Brain microvascular endothelial cell (primary cell): ENCODE measurements at places on chromosomes 11 and 22.

- DNase-seq: no peak
Observed at GRCh38 chr11:16814410-16815046, 76.1 kb downstream of the C11orf58 start.

DNA sequence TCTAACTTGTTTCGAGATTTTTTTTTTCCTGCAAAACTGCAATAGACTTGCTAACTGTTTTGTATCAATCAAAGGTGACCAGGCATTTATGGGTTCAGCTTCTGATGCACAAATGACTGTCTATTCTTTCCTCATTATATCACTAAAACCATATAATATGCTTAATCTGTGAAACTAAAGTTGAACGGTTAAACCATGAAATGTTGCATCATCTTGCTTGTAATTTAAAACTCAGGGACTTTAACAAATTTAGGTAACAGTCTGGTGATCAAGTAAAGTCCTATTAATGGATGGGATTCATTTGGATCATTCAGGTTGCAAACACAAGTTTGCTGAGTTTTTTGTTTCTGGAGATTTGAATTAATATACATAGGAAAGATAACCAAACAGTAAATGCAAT is 232.0 kb upstream of the LUZP2 start:
- no peak for DNase-seq

DNA sequence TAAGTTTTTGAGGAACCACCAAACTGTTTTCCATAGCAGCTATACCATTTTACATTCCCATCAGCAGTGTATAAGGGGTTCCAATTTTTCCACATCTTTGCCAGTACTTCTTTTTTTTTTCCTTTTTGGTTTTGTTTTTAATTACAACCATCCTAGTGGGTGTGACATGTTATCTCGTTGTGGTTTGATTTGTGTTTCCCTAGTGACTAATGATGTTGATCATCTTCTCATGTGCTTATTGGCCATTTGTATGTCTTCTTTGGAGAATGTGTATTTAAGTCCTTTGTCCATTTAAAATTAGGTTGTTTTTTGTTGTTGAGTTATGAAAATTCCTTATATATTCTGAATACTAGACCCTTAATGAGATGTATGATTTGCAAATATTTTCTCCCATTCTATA is 59.3 kb downstream of the STIM1 start:
- no peak for DNase-seq

DNA sequence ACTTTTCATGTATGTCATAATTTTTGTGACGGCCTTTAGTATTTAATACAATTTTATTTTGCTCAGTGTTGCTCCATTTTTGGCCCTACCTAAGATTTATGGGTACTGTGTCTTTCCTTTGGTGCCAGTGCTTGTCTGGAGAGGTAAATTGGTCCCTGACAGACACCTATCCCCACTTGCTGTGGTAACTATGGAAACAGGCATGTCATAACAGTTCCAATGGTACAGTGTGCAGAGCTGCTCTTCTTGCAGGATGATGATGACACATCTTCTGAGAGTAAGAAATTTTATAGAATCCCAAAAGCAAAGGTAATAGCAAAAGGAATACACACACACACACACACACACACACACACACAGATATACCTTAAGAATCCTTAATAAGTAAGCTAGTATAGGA is 118.5 kb downstream of the ELP4 start:
- no peak for DNase-seq

- DNase-seq: no peak
Observed at GRCh38 chr22:39907047-39907446, 6.2 kb downstream of the GRAP2 start.

DNA sequence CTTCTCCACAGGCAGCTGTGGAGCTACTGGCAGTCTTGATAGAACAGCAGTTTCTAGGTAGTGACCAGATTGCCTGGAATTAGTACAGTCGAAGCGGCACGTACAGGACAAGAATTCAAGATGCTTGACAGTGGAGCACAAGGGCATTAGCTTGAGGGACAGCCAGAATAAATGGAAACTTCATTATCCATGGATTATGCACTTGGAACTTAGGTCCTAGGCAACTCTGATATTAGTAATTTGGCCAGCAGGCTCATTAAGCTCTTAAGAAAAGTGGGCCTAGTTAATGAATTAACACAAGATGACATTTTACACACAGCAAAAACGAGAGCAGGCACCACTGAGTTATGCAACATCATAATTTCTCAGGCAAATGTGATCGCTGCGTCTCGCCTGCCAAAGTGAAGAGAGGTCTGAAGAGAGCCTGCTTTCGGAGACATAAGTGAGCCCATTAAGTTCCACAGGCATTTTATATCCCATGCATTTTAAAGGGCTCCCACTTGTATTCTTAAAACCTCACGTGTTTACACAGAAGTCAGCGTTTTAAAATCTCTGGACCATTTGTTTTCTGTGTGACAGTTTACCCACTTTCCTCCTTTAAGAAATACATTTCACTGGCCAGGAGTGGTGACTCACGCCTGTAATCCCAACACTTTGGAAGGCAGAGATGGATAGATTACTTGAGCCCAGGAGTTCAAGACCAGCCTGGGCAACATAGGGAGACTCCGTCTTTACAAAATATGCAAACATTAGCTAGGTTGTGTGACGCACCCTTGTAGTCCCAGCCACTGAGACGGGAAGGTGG is 66.2 kb downstream of the COMMD9 start:
- no peak for DNase-seq

DNA sequence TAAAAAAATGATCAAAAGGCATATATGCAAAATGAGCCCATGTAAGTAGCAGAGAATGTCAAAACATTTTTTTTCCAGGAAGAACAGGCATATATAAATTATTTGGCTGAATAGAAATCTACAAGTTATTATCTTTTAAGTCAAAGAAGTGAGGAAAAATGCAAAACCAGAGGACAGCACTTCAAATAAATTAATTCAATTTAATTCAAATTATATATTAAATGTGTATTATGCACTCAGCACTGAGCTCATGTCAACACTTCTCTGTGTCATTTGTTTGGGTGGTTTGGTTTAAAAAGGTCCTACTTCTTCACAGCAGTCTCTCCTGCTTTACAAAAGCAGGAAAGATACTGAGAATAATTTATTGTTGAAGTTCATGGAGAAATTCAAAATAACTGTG is 41.9 kb upstream of the PDGFD start:
- no peak for DNase-seq

- no peak for DNase-seq
Observed at GRCh38 chr22:49017482-49018329, 810.0 kb downstream of the BRD1 start.

DNA sequence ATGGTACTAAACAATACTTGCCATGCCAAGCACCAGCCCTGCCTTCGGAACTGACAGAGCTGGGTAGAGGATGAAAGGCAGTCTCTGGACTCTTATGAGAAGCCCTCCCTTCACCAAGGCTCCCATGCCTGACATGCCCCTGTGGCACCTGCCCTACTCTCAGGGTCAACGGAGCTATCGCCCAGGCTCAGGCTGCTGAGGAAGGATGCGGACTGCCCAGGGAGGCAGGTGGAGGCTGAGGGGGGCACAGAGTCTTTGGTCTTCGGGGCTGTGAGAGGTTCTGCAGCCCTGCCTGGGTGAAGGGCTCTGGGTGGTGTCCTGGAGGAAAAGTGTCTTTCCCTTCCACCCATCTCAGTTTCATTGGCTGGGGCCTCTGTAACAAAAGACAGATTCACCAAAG is 290.8 kb upstream of the B3GAT1 start:
- DNase-seq: no peak

- no peak for DNase-seq
Observed at GRCh38 chr11:1126491-1126926, 31.2 kb upstream of the MUC5AC start.

DNA sequence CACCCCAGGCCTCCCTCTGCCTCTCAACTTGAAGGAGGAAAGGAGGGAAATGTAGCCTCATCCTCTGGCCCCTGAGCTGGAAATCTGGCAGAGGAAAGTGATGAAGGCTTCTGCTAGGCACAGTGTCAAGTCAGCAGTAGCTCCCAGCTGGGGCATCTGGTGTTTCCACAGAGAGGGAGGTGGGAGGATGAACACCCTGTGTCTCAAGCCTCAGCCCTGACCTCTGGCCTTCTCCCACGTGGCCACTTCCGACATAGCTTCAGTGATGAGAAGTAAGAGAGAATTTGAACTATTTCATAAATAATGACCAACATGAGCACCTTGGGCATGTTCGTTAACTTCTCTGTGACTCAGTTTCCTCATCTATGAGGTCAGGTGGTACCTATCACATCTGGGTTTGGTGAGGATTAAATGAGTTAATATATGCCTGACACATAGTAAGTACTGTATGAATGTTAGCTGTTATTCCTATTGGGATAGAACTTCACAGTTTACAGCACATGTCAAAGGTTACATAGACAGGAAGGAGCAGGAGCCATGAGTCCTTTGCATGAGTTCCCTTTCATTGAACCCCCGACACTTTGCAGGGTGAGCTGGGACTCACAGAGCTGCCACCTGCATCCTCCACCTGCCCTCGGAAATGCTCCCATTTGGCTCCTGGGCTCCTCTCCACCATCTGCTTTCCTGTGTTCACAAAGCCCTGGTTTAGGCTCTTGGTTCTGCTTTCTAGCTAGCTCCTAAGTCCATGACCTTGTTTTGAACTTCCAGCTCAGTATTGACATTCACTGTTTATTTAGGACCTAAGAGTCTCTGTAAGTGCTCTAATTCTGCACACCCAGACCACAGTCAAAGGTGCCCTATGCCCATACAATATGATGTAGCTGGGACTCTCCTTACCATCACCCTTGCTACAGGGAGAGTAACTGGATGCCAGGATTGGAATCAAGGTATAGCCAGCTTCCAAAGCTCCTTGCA is 61.7 kb downstream of the CSNK2A3 start:
- no peak for DNase-seq

DNA sequence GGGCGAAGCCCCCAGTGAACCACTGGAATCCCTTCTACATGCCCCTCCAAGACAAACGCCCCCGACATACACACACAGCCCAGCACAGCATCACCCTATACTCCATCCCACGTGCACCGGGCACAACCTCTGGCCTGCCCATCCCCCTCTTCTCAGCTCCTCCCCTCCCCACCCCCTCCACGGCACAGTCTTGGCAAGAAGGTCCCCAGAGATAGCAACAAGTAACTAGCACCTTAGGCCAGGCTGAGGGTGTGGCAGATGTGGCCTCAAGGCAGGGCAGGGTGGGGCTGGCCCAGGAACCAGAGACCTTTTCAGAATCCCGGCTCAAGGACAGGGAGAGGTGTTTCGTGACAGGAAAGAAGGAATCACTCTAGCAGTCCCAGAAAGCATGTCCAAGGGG is 54.3 kb downstream of the CYTH4 start:
- DNase-seq: no peak

DNA sequence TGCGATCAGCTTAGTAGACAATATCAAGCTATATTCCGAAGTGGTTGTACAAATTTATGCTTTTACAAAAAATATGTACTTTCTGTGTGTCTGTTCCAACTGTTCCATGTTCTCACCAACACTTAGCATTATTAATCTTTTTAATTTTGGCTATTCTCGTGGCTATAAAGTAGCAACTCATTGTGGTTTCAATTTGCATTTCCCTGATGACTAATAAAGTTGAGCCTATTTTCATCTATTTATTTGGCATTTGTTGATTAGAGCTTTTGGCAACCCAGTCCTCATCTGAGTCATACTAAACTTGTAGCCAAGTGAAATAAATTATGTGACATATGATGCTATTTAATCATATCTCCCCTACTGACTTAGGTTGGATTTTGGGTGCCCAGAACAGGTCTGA is 115.9 kb downstream of the FBXO7 start:
- peak; percentile 29 for DNase-seq

GRCh38 chr11:69352715-69353319 is 58.9 kb downstream of the MYEOV start:
- DNase-seq: peak; percentile 95
